Heart right ventricle (tissue), 16 donors: ENCODE measurements at places on chromosomes 2 and 18. TPM values are rescaled to one million over a fixed set of nuclear protein-coding genes. Genes with fewer than 3 reads are reported as not detected.

Gene IL1A
- not detected for total RNA-seq

Gene BBS5
- 8.1 TPM for total RNA-seq

Gene TLX2
- total RNA-seq: not detected

DNA sequence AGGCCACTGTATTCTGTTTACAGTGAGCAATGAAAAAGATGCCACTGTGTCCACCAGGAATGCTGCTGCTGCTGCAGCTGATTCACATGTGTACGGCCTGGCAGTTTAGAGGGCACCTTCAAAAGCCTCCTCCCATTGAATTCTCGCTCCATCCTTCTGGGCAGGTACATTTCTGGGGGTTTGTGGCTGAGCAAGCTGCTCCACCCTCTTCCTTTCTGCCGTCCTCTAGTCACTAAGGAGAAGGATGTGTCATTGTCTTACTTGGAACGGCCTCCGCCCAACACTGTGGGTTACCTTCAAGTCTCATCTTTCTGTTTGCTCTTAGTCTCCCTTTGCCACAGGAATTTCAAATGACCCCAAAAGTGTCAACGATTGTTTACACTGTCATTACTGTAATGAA lies 182.0 kb downstream of the ZBTB7C start:
- DNase-seq: no peak

Gene ZBTB7C
- total RNA-seq: 2.4 TPM

DNA sequence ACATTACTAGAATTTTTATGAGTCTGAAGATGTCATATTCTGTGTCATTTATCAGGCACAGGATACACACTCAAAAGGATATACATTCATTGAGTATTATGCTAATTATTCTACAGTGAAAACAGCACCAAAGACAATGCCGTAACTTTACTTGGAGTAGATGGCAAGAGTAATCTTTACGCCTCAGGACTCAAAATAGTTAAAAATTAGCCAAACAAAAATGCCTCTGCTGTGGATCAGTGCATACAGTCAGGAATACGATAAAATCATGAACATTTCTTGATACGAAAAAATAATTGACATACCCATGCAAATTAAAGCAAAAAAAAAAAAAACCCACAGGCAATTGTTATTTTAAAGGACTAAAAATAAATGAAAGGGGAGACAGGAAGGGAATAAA lies 129.7 kb downstream of the NETO1 start:
- DNase-seq: no peak

- no peak for DNase-seq
Measured at GRCh38 chr2:229712136-229712535, 2.2 kb downstream of the DNER start.

Gene ALPG
- not detected for total RNA-seq

Gene POTEI
- not detected for total RNA-seq

- DNase-seq: no peak
Measured at GRCh38 chr2:8328217-8328616, 353.6 kb upstream of the ID2 start.

Gene MROH2A
- total RNA-seq: not detected

GRCh38 chr2:26507088-26507487 lies 29.2 kb upstream of the OTOF start:
- DNase-seq: no peak

DNA sequence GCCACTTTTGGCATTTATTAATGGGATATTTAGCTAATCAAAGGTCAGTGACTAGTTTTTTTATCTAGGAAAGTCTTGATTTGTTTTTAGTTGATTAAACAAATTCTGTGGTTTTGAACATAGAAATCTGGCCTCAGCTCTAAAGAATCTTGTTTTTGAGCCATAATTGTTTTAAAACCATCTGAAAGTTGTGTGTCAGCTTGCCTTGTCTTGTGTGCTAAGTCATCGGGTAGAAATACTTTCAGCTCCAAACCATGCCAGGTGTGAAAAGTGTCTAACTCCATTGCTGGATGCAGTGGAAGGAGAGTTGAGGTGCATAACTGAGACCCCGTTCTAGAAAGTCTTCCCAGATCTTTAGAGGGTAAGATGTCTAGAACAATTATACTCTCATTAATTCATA lies 22.7 kb downstream of the FARP2 start:
- DNase-seq: no peak

DNA sequence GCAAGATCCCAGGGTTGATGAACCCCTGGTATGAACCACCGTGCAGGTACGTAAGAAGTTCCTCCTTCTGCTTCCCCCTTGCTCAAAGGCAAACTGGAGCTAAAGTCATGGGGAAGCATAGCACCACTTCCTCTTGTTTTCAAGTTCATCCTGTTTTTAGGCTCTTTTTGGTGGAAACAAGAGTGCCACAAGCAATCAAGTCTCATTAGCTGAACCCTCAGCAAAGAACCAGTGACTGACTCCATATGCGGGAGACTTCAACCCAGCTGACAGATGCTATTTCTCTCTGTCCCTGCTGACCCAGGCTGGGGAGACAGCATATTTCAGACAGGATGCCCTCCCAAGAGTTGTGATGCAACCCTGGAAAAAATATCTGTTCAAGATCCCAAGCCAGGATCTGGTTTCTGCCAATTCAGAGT lies 47.7 kb downstream of the BCL2 start:
- no peak for DNase-seq

Gene HOXD10
- total RNA-seq: not detected

DNA sequence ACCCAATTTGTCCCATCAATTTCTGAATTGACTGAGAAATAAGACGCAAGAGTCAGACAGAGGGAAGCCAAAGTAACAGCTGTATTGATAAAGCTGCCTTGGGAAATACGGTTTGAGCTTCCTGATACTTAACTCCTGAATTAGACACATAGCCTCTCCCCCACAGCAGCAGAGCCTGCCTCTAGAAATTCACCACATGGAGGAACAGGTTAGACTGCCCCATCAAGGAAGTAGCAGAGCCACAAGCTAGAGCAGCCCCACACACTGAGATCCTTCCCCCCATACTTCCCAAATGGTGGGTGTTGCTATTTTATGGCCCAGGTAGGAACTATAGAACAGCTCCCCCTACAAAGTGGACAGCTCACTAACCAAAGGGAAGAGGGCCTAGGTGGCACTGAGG lies 220.0 kb downstream of the SMAD2 start:
- DNase-seq: no peak
